ENCODE measurements at places on chromosomes 3 and 15.

GRCh38 chr3:30657914-30658313, 51.5 kb downstream of the TGFBR2 start:
- no peak for DNase-seq

DNA sequence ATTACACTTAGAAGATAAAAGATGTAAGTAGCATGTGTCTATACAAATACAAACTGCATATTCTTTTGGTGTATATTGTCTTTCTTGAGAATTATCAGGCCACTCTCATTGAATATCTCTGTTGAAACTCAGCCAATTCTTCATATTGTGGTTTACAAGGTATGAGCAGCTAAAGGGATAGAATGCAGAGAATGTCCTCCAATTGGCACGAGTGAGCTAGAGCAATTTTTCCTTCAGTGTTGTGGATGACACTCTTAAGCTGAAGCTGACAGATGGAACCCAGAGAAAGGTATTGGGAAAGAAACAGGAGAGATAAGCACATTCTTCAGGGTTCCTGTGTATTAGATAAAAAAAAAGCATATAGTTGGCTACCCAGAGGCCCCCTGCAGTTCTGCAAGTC, 453.1 kb downstream of the EPHA3 start:
- DNase-seq, result no peak

GRCh38 chr3:66554178-66554577, 53.4 kb upstream of the LRIG1 start:
- DNase-seq, result no peak

DNA sequence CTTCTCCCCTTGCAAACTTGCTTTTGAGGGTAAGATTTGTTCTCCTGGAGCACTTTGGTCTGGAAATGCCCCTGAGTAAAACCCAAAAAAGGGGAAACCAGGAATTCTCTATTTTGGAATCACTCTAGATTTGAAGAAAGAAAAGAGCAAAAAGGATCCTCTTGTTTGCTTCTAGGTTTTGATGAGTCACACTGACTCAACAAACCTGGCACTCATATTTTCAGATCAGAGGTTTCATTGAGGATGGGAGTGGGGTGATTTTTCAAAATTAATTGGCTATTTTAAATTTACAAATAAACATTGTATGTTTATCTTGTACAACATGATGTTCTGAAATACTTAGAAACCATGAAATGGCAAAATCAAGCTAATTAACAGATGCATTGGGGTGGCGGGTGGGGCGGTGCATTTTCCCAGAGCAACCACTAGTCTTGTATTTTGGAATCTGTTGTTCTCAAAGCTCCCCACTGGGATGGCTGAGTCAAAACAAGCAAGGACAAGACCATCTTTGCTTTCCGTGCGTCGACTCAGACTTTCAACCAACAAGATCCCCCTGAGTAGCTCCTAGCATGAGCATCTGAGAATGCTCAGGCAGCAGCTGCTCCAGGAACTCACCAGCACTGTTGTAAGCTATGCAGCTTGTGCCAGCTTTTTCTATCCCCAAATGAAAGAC, 451.4 kb downstream of the WDR72 start:
- DNase-seq, result no peak

DNA sequence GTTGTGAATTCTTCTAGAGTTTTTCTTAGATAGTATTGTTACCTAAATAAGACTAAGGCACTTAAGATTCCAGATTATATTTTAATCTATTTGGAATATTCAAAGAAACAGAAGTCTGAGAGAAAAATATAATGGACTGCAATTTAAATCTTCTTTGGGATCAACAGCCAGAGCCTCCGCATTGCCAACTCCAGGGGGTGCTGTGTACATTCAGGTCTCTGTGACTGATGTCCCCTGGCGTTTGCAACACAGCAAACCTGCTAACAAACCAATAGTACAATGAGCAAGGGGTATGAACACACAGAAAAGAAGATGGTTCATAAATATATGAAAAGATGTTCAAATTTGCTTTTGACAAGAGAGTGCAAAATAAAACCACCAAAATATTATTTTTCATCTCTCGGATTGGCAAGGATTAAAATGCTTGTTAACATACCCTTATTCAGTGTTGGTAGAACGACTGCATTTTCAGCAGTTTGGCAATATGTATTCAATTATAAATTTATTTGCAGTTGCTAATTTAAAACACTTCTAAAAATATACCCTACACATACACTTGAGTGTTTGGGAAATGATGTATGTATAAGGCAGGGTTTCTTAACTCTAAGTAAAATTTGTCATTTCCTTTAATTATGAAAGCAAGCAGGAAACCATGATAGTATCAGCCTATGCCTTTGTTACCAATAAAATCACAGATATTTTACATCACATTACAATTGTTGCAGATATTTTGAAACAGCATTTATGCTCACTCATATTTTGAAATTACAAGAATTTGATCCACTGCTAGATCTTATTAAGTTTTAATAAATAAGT, 16.1 kb upstream of the TM4SF1 start:
- peak; percentile 24 for DNase-seq

DNA sequence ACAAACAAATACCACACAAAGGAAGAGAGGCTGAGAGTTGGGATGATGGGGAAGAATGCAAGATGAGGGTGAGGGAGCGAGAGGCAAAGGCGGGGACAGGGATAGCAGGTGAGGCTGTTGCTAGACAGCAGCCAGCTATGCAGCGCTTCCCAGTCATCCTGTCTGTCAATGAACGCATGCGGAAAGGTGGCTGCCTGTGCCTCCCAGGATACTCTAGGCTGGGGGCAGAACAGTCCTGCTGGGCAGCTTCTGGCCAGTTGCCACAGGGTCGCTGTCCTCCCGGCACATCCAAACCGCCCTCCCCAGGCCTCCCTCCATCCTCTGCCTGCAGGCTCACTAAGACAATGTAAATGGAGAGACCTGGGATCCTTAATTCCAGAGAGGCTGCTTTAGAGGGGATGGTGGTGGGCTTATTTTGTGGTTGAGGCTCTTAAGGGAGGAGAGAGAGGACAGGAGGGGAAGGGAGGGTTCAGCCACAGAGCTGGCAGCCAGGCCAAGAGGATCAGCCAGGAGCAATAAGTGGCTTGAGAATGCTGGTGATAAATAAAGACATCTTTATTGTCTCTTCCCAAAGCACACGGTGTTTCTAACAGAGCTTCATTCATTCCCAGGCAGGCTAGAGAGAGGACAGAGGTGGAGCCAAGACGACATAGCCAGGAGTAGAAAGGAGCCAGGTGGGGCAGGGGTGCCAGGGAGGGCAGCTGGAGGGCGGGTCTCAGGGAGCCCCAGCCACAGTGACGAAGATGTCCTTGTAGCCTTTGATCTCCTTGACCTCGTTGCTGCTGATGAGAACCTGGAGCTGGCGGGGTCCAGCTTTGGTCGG, 9.2 kb upstream of the TGM5 start:
- DNase-seq, result no peak

GRCh38 chr15:43977072-43977884, 150.5 kb downstream of the WDR76 start:
- no peak for DNase-seq

GRCh38 chr3:13025778-13026518, 47.3 kb downstream of the IQSEC1 start:
- no peak for DNase-seq

GRCh38 chr3:67647390-67647878, 7.0 kb downstream of the SUCLG2 start:
- no peak for DNase-seq

Measured in NCI-H187 (cell line).